Glomerular endothelial cell (primary cell): ENCODE measurements at places on chromosomes 1 and 21. TPM values are rescaled to one million over a fixed set of nuclear protein-coding genes. Genes with fewer than 3 reads are reported as not detected.

LCE1C gene
- total RNA-seq = not detected in 2 replicates

DNA sequence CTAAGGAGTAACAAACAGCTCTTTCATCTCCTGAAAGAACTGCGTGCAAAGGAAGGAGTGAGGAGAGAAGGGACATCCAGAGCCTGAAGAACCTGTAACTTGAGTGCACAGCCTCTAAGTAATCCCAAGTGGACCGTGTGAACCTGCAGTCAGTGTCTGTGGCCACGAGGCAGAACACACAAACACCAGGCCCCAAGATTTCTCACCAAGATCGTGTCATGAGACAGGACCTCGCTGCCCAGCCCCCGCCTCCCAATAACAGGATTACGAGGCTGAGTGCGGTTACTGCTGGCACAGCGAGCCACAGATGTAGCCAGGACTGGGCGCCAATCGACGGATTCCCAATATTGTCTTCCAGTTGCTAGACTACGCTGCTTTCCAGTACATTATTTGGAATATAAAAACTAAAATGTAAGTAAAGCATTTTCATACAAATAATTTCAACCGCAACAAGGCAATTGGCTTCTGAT lies 101.3 kb upstream of the SLC25A33 start:
- DNase-seq = no peak

DNA sequence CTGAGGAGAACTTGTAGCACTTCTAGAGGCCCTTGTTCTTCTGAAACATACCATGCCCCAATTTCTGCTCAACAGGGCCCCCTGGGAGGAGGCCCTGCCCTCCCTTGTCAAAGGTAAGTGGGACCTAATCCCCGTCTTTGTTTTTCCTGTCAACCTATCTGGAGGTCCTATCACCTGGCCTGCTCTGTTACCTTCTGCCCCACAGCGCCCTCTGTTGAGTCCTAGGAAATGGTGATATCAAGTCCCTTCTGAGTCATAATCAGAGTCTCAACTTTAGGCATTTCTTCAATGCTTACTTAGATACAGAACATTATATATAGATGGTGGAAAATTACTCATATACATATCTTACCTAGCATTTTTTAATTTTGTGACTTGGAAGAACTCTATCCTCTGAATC lies 28.2 kb upstream of the FCRL4 start:
- no peak for DNase-seq

TRAF3IP3 gene
- total RNA-seq = not detected in 2 replicates

DNA sequence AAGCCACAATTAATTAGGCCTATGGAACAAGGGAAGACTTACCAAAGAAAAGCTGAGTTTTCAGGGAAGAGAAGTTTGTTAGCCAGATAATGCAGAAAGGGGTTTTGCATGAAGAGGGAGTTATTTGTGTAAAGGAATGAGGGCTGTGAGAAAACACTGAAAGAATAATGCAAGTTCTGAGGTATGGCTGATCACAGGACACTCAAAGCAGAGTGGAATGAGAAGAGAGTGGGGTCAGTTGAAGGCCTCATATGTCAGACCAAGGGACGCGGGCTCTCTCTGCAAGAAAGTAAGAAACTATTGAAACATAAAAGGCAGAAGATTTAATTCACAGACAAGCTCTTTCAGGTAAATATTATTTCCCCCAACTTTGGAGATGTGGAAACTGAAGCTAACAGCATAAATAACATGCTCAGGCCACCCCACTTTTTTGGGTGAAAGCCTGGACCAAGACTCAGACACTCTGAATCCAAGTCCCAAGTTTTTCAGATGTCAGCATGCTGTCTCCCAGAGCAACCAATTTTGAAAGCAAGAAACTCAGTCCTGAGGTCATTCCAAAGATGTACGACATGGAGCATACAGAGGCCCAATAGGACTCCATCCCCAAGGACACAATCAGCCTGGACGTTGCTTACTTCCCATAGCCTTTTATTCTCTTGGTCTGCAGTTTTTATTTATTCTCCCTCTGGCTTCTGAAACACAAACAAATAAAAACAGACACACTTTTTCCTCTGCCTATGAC lies 47.3 kb upstream of the FGGY start:
- no peak for DNase-seq

GRCh38 chr1:79811173-79811572 lies 804.6 kb upstream of the ADGRL4 start:
- peak; percentile 85 for DNase-seq

DNA sequence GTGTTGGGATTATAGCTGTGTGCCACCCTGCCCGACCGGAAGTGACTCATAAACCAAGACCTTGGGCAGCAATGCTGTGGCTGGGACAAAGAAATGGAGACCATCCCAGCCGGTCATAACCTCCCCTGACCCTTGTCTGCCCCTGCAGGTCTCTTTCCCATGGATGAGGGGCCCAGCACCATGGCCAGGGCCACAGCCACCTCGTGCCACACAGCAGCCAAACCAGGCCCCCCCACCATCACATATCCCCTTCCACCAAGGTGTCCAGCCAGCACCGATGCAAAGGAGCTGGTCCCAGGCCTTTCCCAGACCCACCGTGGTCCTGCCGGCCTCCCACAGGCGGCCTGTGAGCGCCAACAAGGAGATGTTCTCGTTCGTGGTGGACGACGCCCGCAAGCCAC lies 42.2 kb downstream of the FHAD1 start:
- DNase-seq = no peak

- no peak for DNase-seq
These were observed 139.6 kb downstream of the SLC35F3 start for GRCh38 chr1:234044079-234044478.

DNA sequence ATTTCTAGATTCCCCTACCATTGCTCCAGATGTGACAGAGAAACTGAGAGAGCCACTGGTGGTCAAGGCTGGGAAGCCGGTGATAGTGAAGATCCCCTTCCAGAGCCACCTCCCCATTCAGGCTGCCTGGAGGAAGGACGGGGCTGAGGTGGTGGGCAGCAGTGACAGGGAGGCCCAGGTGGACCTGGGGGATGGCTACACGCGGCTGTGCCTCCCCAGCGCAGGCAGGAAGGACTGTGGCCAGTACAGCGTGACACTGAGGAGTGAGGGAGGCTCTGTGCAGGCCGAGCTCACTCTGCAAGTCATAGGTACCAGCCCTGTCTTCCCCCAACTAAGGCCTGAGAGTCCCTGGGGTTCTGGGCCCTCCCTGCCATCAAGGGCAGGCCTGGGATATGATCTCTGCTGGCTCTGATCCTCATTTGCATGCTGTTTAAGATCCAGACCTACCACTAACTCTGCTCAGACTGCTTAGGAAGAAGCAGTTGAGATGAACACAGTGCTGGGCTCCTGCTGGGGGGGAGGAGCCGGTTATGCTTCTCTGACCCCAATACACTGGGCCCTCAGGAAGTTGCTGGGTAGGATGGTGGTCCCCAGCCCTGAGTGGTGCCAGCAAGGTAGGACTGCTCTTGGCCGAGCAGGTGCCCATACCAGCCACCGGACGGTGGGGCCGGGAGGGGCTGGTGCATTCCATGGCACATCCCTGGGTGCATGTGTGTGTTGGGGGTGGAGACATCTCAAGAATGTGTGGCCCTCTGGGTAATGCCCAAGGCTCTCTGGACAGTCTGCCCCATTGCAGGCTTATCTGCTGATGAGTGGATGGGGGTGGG lies 25.1 kb downstream of the IGFN1 start:
- no peak for DNase-seq

GRCh38 chr1:50139339-50140181 lies 30.8 kb downstream of the ELAVL4 start:
- no peak for DNase-seq

- DNase-seq = peak; percentile 48
These were observed 1.5 kb upstream of the RALGPS2 start for GRCh38 chr1:178723546-178723945.

GRCh38 chr1:207863893-207864535 lies 46.9 kb downstream of the CD34 start:
- no peak for DNase-seq

DNA sequence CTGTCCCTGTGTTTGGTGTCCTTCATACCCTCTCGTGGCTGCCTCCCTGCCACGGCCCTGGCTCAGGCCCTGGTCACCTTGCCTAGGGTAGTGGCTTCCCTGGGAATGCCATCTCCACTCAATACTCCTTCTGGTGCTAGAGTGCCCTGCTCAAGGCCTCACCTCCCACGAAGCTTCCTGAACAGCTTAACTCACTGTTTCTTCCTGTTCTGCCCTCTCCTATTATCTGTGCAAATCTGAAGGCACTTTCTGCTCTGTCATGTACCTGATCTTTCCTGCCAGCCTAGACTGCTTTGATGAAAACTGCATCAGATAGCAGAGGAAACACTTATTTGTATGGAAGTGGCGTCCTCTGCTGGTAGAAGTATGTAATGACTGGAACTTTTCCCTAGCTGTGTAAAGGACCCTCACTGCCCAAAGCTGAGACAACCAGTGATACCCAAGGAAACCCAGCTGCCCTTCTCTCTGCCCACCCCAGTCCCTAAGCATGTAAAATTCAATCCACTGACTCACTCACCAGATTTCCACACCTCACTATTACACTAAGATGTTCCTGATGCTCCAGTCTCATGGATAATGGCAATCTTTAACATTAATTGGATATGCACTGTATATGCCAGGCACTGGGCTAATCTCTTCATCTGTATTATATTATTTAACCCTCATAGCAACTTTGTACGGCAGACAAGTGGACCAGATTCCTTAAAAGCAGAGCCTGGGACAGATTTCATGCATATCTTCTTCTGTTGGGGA lies 36.2 kb upstream of the BTG2 start:
- no peak for DNase-seq

DNA sequence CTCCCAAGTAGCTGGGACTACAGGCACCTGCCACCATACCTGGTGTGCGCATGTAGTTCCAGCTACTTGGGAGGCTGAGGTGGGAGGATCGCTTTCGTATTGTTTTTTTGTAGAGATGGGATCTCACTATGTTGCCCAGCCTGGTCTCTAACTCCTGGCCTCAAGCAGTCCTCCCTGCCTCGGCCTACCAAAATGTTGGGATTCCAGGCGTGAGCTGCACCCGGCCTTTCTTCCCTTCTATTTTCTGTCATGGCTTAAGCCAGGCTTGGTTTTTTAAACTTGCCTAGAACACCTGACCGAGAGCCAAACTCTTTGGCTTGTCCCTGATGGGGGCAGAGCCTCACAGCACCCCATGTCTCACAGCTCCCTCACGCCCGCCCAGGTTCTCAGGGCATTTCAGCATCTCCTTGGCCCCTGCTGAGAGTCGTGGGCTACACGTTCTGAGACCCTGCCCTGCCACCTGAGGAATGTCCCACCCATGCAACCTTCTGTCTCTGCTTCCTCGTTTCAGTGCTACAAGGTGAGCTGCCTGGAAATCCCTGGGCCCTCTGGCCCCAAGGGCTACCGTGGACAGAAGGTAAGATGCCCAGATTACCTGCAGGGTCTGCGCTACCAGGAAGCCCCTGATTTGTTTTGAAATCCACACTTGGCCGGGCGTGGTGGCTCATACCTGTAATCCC lies 15.7 kb downstream of the COL6A2 start:
- DNase-seq = no peak

- no peak for DNase-seq
These were observed 31.2 kb upstream of the KDM4A start for GRCh38 chr1:43618521-43619313.

GRCh38 chr1:113630340-113631327 lies 128.7 kb downstream of the PHTF1 start:
- DNase-seq = no peak

DNA sequence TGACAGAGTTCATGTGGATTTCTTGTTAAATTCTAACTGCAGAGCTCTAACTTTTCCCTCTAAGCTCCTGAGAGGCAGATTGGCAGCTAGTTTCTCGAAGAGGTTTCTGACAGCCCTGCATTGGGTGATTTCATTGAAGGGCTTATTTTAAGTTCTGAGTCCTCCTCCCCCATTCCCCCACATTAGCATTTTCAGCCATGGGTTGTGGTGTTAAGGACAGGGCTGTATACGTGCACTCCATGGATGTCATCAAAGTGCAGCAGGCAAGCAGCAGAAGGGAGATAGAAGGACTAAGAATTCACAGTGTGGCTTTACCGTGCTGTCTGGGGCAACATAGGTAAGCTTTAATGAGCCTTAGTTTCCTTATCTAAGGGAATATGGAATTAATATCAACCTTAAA lies 19.0 kb downstream of the CRYZ start:
- no peak for DNase-seq

GRCh38 chr1:210415846-210416448 lies 87.2 kb downstream of the HHAT start:
- DNase-seq = no peak

- DNase-seq = no peak
These were observed 569.0 kb downstream of the DPYD start for GRCh38 chr1:97351846-97352245.

DNA sequence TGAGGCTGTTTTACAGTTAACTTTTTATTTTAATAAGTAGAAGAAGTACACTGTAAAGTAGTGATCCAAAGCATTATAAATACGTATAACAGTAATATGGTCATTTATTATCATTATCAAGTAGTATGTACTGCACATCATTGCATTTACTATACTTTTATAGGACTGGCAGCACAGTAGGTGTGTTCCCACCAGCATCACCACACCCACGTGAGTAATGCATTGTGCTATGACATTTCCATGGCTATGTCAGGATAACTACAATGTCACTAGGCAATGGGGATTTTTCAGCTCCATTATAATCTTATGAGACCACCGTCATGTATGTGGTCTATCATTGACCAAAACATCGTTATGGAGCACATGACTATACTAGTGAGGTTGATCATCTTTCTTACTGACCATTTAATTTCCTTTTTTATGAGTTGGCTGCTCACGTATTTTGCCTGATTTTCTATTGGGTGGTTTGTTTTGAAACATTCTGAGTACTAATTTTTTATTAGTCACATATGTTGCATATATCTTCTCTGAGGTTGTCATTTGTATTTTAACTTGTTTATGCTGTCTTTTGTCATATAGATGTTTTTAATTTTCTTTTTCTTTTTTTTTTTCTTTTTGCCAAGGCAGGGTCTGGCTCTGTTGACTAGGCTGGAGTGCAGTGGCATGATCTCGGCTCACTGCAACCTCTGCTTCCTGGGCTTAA lies 25.3 kb upstream of the SHCBP1L start:
- no peak for DNase-seq

DNA sequence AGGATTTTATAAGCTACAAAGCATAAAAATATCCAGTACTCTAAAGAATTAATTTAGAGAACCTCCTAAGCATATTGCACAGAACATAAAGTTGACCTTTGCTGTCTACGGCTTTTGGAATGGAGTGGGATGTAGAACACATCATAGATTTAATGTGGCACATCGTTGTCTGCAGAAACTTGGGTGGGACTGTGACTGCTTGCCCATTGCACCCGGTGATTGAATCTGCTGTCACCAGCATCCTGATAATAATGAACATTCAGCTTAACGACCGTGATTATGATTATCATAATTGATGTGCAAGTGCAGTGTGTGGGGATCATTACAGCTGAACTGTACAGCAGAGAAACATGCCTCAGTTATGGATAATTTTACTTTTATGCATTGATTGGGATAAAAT lies 181.9 kb downstream of the SPATA17 start:
- no peak for DNase-seq

DNA sequence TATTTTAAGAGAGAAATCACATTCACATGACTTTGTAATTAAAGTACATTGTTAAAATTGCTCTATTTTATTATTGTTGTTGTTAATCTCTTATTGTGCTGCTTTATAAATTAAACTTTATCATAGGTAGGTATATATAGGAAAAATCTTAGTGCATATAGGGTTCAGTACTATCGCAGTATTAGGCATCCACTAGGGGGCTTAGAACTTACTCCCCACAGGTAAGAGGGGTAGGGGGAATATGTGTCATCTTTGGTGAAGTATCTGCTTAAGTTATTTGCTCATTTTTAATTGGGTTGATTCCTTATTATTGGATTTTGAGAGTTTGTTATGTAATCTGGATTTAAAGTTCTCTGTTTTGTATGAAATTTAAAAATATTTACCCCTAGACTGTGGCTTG lies 385.2 kb downstream of the DUSP10 start:
- no peak for DNase-seq

GFI1 gene
- total RNA-seq = 0.35 TPM in 1 of 2 replicates, not detected in the other
